Right renal cortex interstitium (tissue), 3 donors: ENCODE measurements at places on chromosomes 16 and 17. TPM values are rescaled to one million over a fixed set of nuclear protein-coding genes. Genes with fewer than 3 reads are reported as not detected.

DNA sequence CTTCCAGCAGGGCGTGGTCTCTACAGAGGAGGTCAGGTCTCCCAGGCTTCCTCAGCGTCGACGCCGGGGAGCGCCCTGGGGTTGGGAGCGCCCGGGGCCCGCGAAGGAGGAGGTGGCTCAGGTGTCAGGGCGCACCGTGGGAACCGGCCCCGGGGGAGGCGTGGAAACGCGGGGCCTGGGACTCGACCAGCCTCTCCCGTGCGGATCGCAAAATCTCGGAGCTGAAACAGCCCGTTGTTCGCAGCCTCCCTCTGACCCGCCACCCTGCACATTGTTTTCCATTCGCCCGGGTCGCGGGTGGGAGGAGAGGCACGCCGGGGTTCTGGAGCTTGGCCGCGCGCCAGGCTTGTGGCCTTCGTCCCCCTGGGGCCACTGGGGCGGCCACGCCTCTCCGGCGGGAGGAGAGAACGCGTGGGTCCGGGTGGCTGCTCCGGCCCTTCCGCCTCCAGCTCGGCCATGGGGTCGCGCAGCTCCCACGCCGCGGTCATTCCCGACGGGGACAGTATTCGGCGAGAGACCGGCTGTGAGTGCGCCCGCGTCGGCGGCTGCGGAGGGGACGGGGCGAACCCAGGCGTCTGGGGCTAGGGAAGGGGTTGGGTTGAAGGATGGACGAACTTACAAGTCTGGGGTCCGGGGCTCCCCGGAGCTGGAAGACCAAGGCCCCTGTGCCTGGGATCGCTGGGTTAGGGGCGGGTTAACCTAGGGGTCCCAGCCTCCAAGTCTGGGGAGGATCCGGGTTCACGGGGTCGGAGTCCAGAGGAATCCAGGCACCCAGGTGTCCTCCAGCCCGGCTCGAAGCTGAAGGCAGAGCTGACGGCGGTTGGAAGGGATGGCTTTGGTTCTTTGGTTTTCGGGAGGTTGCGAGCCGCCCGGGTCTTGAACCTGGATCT is at the start of gene CHP2:
TSS of gene CHP2 (plus strand) at position 433 of the 890 bp plus-strand sequence. CDS start at position 457, 24 bp downstream.
- no peak for DNase-seq

The C16orf92 gene
- polyA plus RNA-seq, result not detected

- DNase-seq, result no peak
Measured at GRCh38 chr17:70259400-70259799, 90.1 kb downstream of the KCNJ2 start.

The TNS4 gene
- 0.06 TPM for polyA plus RNA-seq

The MYL11 gene
- 0.83 TPM for polyA plus RNA-seq

The NGFR gene
- 4.3 TPM for polyA plus RNA-seq

DNA sequence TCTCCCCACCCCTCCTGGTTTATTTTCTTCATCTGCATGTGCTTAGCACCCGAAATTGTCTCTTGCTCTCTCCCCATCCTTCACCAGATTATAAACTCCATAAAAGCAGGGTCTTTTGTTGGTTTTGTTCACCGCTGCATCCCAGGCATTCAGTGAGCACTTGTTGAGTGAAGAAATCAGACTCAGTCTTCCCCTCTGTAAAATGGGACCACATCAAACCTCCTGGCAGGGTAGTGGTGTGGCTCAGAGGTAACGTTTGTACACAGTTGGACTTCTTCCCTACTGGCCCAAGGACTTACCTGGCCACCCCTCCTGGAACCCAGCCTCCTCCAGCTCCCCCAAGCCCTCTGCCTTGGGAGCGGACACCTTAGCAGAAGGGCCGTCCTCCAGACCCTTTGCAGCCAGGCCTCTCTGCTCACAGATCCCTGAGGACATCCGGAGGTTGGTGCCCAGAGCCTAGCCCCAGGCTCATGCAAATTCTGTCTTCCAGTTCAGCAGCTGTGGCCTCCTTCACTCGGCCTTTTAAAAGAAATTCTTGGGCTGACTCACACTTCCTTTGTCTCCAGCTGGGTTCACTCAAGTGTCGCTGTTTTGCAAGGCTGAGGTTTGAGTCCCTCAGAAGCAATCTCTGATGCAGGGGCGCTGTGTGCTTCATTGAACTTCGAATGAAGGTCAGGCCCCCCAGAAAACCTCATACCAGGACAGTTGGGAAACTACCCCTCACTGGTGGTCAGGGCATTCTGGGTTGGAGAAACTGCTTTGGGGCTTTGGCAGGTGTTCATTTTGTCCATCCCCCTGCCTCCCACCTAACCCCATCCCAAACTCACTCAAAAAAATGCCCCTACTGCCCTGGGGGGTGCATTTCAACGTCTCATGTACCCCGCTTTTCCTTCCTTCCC is 16.8 kb upstream of the RMI2 start:
- DNase-seq, result peak; percentile 87

The HSF5 gene
- polyA plus RNA-seq, result 0.28 TPM

DNA sequence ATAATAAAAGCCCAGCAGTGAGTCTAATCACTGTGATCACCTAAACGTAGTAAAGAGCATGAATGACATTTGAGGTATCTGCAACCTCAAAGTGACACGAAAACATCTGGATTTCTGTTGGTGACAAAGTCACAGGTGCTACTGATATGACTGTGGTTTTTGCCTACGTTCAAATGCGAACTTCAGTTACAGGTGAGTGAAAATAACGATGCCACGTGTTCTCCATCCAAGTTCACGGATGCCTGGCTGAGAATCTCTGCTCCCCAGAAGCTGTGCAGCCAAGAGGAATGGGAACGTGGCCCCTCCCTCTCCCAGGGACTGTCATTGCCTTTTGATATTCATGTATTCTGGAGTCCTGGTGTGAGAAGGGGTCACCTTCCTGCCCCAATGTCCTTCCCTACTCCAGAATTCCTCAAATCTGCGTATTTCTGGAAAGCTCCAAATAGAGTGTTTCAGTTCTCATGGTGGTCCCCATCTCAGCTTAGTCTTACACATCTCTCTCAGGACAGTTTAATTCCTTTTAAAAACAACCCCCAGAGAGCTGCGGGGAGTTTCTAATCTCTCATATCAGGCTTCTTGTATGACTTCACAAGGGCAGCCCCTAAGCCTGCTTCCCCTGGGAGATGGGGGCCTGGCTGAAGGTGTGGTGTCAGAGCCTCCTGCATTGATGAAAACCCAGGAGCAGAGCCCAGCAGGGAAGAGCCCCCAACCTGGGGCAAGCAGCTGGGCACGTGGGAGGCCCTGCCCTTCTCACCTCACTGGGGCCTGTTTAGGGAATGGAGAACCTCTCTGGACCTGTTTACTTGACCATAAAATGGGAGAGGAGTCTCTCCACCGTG is 25.8 kb downstream of the PIK3R5 start:
- DNase-seq, result no peak

The CES5A gene
- polyA plus RNA-seq, result not detected

GRCh38 chr16:69566240-69566980 is 644 bp downstream of the NFAT5 start:
- DNase-seq, result peak; percentile 41

The OR2C1 gene
- 0.67 TPM for polyA plus RNA-seq

The IL17C gene
- polyA plus RNA-seq, result not detected

- no peak for DNase-seq
Measured at GRCh38 chr16:46620266-46621005, 743 bp downstream of the SHCBP1 start.

DNA sequence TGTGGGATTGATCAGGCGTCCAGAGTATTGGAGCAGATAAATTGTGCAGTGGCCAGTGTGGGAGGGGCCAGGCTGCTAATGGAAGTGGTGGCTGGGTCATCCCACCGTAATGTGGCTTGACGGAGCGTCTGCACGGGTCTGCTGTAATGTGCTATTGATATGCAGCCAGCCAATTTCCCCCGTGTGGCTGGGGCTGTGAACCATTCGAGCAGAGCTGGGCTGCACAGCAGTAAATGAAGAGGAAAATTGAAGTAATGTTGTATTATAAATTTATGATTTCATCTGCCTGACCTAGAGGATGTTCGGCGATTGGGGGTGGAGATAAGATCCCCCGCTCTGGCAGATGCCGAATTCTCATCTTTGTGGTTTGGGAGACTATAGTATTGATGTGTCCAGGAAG is 121.5 kb downstream of the CCDC182 start:
- no peak for DNase-seq

DNA sequence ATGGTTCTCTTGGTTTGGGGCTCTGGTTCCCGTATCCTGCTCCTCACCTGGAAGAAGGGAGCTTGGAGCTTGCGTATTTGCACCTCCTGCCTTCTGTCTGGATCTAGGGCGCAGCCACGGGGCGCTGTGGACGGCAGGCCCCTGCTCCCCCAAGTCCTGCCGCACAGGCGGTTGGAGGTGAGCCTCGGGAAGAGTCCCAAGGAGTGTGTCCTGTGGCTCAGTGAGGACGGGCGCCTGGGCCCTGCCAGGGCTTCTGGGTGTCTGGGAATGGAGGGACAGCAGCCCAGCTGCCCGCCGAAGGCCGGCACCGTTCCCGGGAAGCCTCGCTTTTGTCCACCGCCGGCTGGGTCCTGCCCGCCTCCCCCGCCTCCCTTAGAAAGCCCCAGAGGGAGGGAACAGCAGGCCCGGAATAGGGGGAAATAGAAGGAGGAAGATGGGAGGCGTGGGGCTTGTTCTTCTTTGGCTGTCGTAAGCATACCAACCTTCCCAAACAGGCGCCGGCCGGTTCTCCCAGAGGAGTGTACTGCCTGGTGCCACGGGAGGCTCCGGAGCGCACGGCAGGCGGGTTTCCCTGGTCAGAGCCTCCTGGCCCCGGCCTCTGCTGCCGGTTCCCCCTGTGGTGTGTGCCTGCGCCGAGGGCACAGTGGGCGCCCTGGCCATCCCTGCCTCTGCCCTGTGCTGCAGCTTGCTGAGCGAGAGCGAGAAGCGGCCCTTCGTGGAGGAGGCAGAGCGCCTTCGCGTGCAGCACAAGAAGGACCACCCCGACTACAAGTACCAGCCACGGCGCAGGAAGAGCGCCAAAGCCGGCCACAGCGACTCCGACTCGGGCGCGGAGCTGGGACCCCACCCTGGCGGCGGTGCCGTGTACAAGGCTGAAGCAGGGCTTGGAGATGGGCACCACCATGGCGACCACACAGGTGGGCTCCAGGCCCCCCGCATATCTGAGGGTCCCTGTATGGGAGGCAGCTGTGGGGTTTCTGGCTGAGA is 1.8 kb downstream of the SOX8 start:
- no peak for DNase-seq

DNA sequence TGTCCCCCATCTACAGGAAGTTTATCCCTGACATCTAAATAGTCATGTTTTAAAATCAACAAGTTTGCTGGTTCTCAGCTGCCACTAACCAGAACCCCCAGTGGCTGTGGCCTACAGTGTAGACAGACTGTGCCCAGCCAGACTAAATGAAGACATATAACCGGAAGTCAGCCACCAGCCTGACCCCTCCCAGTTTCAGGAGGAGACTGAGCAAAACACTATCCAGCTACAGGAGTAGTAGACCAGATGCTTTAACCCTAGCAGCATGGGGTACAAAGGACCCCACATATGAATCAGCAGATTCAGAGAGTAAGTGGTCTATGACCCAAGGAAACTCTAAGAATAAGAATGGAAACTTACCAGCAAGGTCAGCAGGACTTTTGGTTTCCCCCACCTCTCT is 83.4 kb downstream of the HIC1 start:
- DNase-seq, result no peak

DNA sequence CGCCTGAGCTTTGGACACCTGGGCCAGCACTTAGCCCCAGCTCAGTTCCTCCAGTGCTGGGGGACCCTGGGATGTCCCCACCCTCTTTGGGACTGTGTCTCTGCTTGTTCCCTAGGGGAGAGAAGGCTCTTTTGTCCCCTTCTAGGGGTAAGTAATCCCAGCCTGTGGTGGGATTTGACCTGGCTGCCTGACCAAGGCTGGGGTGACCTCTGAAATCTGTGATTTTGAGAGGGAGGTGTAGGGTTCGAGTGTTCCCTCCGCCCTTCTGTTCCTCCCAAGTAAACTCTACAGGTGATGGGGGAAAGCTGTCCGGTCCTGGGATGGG is 593 bp downstream of the TMEM92 start:
- DNase-seq, result no peak

GRCh38 chr16:85861095-85861825 is 37.7 kb upstream of the IRF8 start:
- no peak for DNase-seq

DNA sequence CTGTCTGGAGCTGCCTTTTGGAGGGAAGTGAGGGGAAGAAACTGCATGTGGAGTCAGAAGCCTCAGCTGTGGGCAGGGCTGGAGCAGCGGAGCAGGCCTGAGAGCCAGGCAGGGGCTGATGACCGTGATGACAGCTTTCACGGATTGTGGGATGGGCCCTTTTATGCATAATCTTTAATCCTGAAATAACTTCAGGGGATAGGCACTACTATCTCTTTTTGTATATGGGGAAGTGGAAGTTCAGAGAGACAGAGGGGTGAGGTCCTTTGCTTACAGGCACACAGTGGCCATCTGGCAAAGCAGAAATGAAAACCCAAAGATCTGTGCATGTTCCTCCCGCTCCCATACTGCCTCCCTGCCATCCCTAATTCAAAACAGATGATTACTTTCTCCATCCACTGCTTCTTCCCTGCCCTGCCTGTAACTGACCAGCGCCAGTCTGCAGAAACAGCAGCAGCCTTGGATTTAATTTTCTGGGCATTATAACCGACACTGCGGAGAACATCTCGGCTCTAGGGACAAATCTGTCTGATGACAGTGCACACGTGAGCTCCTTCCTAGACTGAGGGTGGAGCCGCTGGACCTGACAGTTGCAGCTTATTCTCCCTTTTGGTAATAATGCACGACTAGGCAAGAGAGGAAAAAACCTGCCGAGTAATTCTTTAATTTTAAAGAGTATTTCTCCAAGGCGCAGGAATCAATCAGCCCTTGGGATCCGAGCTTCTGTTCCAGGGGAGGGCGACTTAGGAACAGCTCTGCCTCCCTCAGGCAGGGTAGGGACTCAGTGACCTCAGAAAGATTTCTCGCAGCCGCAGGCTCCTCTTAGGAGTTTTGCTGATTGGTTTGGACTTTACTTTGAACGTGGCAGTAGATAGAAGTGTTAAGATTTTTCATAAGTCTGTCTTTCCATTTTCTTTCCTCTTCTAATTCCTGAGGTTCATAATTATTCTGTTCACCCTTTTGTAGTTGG is 95.4 kb downstream of the UTP18 start:
- DNase-seq, result no peak

The KRTAP16-1 gene
- polyA plus RNA-seq, result not detected

The TACO1 gene
- 27.1 TPM for polyA plus RNA-seq

DNA sequence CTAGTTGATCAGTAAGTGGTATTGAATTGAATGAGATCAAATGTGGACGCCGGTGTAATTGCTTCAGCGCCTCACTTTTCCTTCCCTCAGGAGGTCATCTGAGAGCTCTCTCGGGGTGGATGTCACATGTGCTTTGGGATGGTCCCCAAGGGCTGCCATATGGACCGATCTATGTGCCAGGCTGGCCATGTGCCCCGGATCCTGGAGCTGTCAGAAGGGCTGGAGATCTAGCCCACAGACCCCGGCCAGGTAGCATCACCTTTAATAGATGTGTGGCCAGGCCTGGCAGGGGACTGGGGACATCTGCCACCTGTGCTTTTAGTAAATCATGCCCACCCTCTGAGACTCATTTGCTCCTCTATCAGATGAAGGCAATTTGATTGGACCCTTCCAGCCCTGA is 95.3 kb upstream of the CRHR1 start:
- DNase-seq, result no peak

- DNase-seq, result no peak
Measured at GRCh38 chr17:76578376-76578775, 7.3 kb downstream of the ST6GALNAC2 start.

The RCVRN gene
- 0.22 TPM for polyA plus RNA-seq

The TRPV2 gene
- polyA plus RNA-seq, result 2.9 TPM

- DNase-seq, result no peak
Measured at GRCh38 chr17:75872434-75873351, 5.7 kb downstream of the TRIM47 start.

The CA5A gene
- polyA plus RNA-seq, result 0.11 TPM

The BMERB1 gene
- polyA plus RNA-seq, result 49.7 TPM
